ENCODE measurements at places on chromosomes 5 and 9.

DNA sequence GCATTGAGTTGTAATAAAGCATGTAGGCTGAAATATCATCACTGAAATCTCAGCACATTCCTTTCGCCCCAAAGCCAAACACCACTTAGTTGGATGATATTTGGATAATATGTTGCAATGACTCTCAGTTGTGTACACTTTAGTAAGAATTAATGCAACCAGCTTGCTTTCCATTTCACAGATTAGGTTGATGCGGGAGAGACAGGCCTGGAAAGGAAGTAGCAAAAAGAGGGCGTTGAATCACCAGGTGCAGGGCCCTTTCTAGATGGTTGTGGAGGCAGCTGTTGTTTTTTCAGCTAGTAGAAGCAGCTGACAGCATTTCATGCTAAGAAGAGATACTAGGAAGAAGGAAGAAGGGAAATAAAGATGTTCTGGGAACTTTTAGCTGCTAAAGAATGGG is 30.9 kb downstream of the DMRT3 start:
- DNase-seq, result no peak
- H3K27ac ChIP-seq, result no peak overlapping the region
- H3K36me3 ChIP-seq, result no peaks in the 10 kb centered on the region
- H3K4me1 ChIP-seq, result no peaks in the 10 kb centered on the region
- no peaks in the 10 kb centered on the region for H3K27me3 ChIP-seq

- DNase-seq, result no peak
- H3K4me1 ChIP-seq, result no peaks in the 10 kb centered on the region
- no peaks in the 10 kb centered on the region for H3K36me3 ChIP-seq
- H3K4me3 ChIP-seq, result no peak overlapping the region
Measured at GRCh38 chr5:89728750-89729149, 680.8 kb downstream of the CETN3 start.

DNA sequence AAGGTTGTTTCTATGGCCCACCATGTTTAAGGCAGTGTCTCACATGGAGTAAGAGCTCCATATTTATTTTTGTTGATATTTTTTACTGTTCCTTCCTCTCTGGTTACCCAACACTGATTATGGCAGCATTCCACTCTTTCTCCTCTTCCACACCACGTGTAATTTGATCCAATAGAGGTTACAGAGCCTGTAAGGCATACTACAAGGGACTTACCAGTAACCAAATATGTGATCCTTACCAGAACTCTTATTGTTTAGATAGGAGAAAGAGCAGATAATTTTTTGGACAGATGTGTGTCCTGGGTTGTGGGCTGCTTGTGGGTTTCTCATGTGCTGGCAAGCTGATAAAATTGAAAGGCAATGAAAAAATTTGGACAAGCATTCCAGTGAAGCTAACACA is 261.3 kb downstream of the TMEM167A start:
- no peaks in the 10 kb centered on the region for H3K36me3 ChIP-seq
- no peak for DNase-seq
- no peaks in the 10 kb centered on the region for H3K27me3 ChIP-seq
- no peaks in the 10 kb centered on the region for H3K4me1 ChIP-seq

GRCh38 chr5:146025114-146025680 is 80.2 kb downstream of the PLAC8L1 start:
- no peak overlapping the region for H3K4me3 ChIP-seq
- no peak overlapping the region for H3K27ac ChIP-seq

DNA sequence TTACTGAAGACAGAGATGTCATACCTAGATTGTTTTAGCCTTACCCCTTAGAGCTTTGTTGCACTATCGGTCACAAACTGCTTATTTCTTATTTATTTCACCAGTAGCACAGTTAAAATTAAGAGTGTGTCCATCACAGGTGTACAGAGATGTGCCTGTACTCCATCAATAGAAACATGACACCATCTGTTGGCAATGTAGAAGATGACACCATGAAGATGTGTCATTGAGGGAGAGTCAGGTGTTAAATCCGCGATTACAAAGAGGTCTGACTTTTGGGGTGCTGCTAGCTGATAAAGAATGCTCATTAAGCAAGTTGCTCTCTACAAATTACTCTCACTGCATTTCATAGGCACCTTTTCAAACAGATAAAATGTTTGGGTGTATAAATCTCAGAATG is 164.4 kb downstream of the SMARCA2 start:
- no peaks in the 10 kb centered on the region for H3K4me1 ChIP-seq
- H3K36me3 ChIP-seq, result no peaks in the 10 kb centered on the region
- no peak for DNase-seq
- H3K27ac ChIP-seq, result no peak overlapping the region
- H3K27me3 ChIP-seq, result no peaks in the 10 kb centered on the region

DNA sequence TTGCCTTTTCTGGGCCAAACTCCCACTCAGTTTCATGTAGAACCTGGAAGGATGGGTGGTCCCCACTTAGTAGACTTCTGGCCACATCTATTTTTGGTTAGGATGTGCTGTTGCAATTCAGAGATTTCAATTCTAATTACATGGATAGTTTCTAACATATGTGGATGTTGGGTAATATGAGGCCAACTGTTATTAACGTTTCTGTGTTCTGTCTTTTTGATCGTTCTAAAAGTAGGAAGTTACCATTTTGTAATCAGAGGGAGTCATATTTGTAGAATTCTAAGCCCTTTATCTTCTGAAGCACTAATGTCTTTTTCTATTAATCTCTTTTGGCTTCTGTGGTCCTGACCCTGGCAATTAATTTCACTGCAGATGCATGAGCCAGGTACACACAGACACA is 141.6 kb upstream of the SPEF2 start:
- no peak overlapping the region for H3K27ac ChIP-seq
- no peaks in the 10 kb centered on the region for H3K4me1 ChIP-seq
- H3K36me3 ChIP-seq, result no peaks in the 10 kb centered on the region

DNA sequence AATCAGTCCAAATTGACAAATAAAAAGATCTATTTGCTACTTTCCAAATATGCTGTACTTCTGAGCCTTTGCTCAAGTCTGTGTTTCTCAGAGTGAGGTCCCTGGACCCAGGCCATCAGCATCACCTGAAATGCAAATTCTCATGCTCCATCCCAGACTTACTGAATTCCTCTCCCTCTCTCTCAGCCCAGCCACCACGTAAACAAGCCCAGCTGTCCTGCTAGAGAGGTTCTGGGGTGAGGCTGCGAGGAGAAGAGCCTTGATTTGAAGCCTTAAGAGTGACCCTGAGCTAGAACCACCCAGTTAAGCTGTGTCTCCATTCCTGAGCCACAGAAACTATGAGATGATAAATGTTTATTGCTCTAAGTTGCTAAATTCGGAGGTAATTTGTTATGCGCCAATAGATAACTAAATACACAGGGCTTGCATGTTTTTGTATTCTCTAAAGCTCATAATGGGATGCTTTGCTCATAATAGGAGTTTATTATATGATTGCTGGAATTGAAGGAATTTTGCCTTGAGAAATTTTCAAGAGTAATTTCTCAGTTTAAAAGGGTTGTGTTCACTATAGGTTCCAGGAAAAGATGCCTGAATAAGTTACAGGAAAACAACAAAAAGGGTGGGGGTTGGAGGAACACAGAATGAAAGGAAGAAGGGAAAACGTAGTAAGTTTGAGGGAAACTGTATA is 98.9 kb upstream of the SPATA31D4 start:
- H3K4me1 ChIP-seq, result no peaks in the 10 kb centered on the region
- no peak overlapping the region for H3K4me3 ChIP-seq
- no peak overlapping the region for H3K27ac ChIP-seq
- no peaks in the 10 kb centered on the region for H3K27me3 ChIP-seq

GRCh38 chr5:78588507-78588906 is 60.1 kb downstream of the LHFPL2 start:
- H3K27ac ChIP-seq, result no peak overlapping the region
- H3K36me3 ChIP-seq, result no peaks in the 10 kb centered on the region
- no peaks in the 10 kb centered on the region for H3K4me1 ChIP-seq
- no peak for DNase-seq
- no peak overlapping the region for H3K4me3 ChIP-seq

- DNase-seq, result no peak
- no peaks in the 10 kb centered on the region for H3K4me1 ChIP-seq
- H3K27me3 ChIP-seq, result no peaks in the 10 kb centered on the region
- H3K27ac ChIP-seq, result no peak overlapping the region
- H3K36me3 ChIP-seq, result no peaks in the 10 kb centered on the region
- H3K4me3 ChIP-seq, result no peak overlapping the region
Measured at GRCh38 chr9:138117101-138117750, 239.6 kb downstream of the CACNA1B start.

DNA sequence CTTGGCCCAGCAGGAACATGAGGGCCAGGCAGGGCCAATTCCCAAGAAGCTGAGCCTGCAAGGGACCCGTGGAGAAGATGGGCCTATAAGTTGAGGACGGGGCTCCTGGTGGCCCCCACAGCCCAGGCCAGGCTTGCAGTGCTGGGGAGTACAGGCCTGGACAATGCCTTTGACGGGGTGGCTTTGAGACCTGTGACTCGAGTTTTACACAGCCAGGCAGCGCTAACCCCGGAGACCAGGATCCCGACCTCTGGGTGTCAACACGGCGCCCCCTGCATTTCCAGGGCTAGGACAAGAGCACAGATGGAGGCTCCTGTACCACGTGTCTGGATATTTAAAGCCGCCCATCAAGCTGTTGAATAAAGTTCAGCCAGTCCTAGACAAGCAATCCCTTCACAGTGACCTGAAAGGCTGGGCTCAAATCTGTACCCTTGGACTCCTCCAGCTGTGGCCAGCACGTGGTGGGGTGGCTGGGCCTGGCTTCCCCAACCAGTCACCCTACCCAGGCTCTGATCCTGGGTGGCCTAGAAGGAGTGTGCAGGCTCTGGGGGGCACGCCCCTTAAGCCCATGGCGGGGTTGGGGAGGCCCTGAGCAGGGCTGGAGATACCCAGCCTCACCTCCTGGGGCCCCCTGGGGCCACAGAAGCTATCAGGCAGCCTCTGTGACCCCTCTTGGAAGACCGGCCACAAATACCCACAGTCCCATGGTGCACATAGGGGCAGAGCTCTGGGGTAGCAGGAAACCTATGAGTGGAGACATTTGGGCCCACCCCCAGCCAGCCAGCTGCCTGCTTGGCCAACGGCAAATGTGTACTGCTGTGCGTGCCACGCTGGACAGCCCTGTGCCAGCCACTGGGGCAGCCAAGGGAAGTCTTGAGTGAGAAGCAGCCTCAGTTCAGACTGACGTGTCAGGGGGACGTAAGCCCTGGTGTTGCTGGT is 88.7 kb downstream of the NTNG2 start:
- no peaks in the 10 kb centered on the region for H3K36me3 ChIP-seq
- no peaks in the 10 kb centered on the region for H3K27me3 ChIP-seq
- H3K27ac ChIP-seq, result no peak overlapping the region
- H3K4me3 ChIP-seq, result no peak overlapping the region
- DNase-seq, result no peak
- no peaks in the 10 kb centered on the region for H3K4me1 ChIP-seq

DNA sequence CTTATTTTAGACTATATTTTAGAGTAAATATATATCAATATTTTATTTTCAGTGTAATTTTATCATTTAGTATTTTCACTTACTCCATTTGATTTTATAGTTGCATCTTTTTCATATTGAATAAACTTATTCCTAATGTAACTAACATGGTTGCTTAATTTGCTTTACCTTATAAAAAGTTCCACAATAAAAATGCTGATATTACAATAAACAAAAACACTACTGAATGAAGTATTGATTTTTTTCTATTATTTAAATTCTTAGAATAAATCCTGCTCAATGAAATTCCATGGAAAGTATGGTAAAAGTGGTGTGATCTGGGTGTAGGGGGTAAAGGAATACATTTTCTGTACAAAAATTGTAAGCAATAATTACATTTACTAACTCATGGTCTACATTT is 2074.9 kb upstream of the C9orf72 start:
- no peaks in the 10 kb centered on the region for H3K4me1 ChIP-seq
- H3K4me3 ChIP-seq, result no peak overlapping the region
- no peaks in the 10 kb centered on the region for H3K36me3 ChIP-seq
- no peak for DNase-seq

GRCh38 chr5:157252711-157253465 is 13.0 kb upstream of the CYFIP2 start:
- DNase-seq, result peak; percentile 60
- no peaks in the 10 kb centered on the region for H3K27me3 ChIP-seq
- H3K4me1 ChIP-seq, result peaks cover 99% of the 10 kb centered on the region
- peak overlapping the region; percentile 66 for H3K27ac ChIP-seq

DNA sequence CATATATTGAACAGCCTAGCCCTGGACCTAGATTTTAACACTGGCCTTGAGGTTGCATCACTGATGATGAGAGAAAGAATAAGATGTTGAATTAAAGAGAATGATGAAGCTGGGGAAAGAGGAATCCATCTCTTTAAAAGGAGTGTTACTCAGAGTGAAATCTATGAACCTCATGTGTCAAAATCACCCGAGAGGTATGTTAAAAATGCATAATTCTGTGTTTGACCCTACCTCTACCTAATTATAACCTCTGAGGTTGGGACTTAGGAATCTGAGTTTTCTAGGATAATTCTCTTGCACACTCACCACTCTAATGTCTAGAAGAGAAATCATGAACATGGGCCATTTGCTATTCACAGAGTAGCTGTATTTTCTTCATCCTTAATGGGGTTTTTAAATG is 479.4 kb downstream of the ENC1 start:
- H3K36me3 ChIP-seq, result no peaks in the 10 kb centered on the region
- no peaks in the 10 kb centered on the region for H3K4me1 ChIP-seq
- no peak overlapping the region for H3K27ac ChIP-seq
- H3K4me3 ChIP-seq, result no peak overlapping the region
- no peak for DNase-seq

DNA sequence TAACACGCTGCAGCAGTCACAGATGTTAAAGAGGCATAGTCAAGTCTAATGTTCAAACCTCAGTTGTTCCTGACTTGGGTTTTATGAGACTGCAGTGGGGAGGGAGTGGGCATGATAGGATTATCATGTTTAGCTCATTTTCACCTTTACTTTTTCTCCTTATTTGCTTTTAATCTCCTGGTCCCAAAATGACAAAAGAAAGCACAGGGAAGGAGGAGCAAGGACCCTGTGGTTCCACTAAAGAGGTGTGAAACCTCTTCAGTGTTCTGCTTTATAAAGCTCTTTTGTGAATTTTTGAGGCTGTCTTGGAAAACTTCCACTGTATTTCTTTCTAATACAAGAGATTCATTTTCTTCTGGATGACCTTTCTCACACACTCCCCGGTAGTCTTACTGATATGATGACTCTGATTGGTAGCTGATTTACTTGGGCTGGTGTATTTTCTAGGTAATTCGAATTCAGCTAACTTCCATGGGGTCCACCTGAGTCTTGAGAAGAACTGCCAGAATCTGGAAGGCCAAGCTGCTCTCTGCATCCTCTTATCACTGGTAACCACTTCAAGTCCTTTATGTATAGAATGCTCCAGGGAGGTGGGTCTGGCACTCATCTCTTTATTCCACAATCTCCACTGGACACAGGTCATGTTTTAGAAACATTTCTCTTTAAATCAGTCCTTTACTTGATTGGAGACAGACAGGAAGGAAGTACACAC is 1364.4 kb upstream of the CDH9 start:
- H3K4me1 ChIP-seq, result no peaks in the 10 kb centered on the region
- no peak overlapping the region for H3K27ac ChIP-seq
- H3K36me3 ChIP-seq, result no peaks in the 10 kb centered on the region
- DNase-seq, result no peak
- H3K27me3 ChIP-seq, result no peaks in the 10 kb centered on the region

- H3K36me3 ChIP-seq, result no peaks in the 10 kb centered on the region
- H3K4me1 ChIP-seq, result no peaks in the 10 kb centered on the region
- no peak overlapping the region for H3K4me3 ChIP-seq
- H3K27ac ChIP-seq, result no peak overlapping the region
- H3K27me3 ChIP-seq, result no peaks in the 10 kb centered on the region
Measured at GRCh38 chr9:123074628-123075027, 41.2 kb downstream of the GPR21 start.

Measured in naive thymus-derived CD4-positive, alpha-beta T cell (primary cell).